NCI-H187 (cell line): ENCODE measurements at places on chromosomes 13 and 19.

DNA sequence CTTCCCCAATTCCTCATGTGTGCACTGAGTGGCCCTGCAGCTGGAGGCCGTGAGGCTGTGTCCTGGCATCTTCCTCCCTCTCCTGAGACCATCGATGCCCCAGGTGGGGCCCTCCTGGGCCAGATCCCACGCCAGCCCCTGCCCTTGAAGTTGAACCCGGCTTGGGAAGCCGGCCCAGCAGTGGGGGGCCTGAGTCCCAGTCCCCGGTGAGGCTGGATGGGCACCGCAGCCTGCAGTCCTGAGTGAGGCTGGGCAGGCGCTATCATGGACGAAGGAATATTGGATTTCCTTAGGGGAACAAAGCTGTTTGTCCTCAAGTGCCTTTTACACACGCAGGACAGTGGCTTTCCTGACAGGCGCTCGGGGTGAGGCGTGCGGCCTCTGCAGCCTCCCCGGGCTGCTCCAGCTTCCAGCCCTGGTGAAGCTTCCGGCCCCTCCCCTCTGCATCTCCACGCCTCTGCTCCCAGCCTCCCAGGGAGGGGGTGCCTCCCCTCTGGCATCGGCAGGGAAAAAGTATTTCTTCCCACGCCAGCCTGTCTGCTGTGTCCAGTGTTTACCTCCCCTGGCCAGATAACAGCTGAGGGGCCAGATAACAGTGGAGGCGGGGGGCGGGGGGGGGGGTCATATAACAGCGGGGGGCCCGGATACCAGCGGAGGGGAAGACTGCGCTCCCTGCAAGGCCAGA lies 159.5 kb downstream of the KDM4B start:
- DNase-seq, result no peak

DNA sequence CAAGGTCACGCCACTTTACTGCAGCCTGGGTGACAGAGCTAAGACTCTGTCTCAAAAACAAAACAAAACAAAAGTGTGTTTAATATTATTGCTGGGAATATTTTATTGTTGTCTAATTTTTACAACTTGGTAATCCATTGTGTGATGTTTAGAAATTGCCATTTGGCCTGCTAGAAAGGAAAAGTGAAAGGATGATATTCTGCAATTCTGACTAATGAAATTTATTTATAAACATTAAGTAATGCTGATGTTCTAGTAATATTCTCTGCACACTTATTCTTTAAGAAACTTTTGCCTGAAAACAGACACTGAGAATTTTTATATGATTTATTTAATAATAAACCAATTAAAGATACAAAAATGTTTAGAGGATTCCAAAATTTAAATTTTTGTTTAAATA lies 87.4 kb downstream of the ELF1 start:
- no peak for DNase-seq

DNA sequence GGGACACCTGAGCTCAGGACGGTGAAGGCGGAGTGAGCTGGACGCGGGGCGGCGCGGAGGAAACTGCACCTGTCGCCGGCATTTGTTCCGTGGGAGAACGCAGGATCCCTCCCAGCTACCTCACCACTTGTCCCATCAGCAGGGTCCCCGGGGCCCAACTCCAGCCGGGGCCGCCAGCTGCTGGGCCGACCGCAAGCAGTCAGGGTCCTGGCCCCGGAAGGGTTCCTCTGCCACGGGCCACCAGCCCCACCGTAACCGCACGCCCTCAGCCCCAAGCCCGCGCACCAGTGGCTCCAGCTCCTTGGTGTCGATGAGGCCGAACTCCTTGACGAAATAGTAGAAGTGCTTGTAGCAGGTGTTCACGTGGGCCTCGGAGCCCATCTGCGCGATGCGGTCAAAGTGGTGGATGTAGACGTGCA lies 19.6 kb downstream of the MOB3A start:
- DNase-seq, result no peak

GRCh38 chr13:53206455-53206854 lies 177.8 kb downstream of the OLFM4 start:
- no peak for DNase-seq

DNA sequence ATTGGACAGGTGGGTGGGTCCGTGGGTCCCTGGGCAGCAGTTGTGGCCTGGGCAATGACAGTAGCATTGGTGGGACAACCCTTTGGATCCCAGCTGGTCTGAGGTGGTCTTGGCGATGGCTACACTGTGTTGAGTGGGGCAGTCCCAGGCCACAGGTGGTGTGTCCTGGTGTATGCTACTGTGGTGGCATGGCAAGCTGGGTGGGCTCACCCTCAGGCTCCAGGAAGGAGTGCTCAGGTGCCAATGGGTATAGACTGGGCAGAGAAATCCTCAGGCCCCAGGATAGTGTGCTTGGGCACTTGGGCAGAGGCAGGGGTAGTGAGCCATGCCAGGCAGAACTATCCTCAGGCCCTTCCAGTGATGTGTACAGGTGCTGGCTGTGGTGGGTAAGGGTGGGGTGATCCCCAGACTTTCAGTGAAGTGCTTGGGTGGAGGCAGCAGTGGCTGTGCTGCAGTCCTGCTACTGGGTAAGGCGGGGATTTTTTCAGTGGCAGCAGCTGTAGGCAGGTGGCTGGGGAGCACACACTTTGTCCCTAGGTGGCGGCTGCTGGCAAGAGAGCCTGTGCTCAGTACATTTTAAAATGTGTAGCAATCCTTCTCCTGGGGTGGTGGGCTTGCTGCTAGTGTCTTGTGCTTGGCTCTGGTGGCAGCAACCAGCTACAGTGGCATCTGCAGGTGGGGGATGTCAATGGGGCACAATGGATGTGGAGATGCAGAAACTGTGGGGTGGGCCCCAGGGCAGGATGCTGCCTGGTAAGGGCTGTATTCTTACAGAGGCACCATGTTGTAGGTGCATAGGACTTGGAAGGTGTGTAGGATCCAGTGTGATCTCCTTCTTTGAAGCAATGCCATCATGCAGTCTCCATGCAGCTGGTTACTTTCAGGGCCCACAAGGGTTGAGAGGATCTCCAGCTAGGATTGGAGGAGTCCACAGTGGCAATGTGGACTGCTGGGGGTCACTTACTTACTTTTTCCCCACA lies 64.9 kb downstream of the DNAJC3 start:
- no peak for DNase-seq

DNA sequence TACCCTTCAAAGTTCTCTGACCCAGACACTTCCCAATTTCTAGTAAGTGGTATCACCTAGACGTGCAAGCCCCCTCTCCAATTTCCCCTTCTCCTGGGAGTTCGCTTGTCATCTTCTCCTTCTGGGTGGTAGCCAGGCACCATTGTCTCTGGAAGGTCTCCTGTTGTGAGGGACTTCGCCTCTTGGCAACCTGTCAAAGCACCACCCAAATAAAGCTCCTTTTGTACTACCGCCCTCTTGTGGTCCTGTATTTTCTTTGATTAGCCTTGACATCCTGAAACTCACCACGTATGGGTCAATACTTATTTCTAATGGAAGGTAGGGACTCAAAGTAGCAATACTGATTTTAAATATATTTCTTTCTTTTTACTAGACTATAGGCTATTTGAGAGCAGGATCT lies 8.2 kb downstream of the GPC5 start:
- no peak for DNase-seq

- DNase-seq, result no peak
Observed at GRCh38 chr13:33722216-33722915, 95.6 kb upstream of the RFC3 start.

DNA sequence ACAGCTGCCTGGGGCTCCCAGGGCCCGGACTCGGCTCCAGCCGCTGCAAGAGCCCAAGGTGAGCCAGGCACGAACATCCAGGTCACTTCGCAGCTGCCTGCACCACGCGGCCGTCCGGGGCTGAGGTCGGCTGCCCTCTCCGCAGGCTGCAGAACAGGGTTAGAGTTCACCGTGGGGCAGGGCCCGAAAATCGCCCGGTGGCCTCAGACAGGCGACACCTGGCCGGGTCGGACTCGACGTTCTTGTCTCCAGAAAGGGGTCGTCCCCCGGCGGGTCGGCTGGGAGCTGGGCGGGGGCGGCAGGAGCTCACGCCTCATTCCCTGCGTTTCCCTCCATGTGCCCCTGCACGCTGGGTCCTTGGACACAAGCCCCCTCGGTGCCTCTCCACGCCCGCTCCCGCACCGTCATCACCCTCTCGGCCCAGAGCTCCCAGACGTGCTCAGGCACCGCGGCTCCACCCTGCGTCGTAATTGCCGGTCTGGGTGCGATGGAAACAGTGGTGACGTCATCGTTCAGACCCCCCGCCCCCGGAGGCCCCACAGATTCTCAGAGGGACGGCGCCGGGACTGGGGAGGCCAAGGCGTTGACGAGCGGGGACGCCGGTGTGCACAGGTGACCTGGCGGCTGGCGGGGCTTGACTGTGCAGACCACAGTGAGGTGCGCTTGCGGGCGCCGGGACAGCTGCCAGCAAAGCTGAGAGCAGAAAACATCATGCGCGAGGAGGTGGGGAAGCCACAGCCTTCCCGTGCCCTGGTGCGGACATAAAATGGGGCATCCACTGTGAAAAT lies 4.0 kb upstream of the GRIN3B start:
- no peak for DNase-seq

DNA sequence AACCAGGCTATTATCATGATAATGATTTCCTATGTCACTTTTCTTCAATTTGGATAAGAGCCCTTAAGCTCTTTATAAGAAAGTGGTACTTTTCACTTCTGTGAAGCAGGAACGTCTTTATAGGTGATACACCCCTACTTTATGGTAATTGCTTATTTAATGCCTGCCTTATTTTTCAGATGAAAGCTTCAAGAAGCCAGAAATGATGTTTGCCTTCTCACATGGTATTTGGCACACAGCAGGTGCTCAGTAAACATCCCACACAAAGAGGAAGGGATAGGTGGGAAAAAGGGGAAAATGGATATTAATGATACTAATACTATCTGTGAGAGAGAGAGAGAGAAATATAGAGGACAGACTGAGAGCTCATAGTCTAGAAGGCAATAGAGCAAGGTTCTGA lies 29.0 kb upstream of the WASF3 start:
- DNase-seq, result no peak

GRCh38 chr13:46484561-46484960 lies 68.4 kb upstream of the LRCH1 start:
- DNase-seq, result no peak

DNA sequence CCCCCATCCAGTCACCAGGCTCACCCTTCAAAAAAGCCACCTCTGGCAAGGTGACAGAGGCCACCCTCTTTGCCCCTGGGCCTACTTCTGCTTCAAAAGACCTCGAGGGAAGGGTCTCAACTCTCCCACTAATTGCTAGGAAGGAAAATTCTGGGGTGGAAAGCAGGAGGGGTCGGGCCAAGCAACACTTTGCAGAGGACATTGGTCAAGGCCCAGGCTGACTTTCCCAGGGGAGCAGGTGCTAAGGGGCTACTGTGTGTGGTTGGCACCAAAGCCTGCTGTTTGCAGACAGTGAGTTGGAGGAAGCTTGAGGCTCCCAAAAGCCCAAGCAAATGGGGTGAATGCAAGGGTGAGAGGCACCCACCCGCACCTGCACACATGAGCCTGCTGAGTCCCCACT lies 28.6 kb upstream of the VSTM2B start:
- no peak for DNase-seq

- DNase-seq, result no peak
Observed at GRCh38 chr19:28727480-28728159, 485.3 kb downstream of the UQCRFS1 start.

DNA sequence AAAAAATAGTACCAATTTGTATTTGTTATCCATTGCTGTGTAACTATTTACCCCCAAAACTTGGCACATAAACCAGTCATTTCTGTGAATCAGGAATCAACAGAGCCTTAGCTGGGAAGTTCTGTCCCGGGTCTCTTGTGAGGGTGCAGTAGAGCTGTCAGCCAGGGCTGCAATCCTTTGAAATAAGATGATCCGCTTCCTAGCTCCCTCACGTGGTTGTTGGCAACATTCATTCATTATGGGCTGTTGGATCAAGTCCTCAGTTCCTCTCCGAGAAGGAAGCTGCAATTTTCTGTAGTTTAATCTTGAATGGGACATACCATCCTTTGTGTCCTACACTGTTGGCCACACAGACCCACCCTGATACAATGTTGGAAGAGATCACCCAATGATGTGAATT lies 277.2 kb downstream of the SUCLA2 start:
- DNase-seq, result no peak
